Activated T-cell treated with anti-CD3 and anti-CD28 coated beads, Interleukin-2, amount 50 U/mL, for 4 hours (primary cell): ENCODE measurements at places on chromosomes 4 and X.

- DNase-seq, result no peak
Observed at GRCh38 chr4:67087897-67088296, 457.4 kb downstream of the CENPC start.

DNA sequence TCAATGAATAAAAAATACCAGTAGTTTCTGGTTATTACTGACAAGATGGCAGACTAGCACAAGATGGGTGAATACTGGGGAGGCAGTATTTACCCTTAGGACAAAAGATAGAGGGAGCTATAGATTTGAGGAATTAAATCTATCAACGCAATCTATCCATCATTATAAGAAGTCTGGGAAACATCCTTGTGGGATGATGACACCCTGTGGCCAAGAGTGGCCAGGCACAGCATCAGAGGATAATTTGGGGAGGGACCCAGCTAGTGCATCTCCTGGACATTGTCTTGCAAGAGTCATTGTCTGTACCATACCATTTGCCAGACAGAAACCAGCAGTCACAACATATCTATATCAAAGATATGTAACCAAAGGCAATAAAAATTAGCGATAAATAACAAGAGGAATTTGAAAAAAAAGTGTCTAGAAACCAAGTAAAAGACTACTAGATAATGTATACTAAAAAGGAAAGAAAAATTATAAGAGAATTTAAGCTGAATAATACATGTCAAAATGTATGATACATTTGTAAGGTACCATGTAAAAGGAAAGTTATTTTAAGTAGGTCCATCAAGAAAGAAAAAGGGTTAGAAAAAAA lies 22.9 kb downstream of the KCTD8 start:
- no peak for DNase-seq

DNA sequence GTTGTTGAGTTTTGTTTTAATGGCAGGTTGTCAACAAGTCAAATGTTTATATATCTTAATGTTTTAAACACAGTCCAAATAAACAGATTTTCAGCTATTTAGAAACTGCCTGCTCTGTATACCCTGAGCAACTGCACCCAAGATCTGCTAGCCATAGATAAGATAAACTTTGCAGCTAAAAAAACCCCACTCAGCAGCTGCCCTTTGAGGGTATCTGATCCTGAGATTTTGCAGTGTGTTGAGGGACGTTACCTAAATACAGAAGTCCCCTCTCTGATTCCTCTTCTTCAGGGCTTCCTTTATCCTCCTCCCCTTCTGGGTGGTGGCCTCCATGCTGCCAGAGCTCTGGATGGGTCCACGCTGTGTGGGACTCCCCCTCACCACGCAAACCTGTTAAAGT lies 11.0 kb upstream of the FGG start:
- DNase-seq, result no peak

- no peak for DNase-seq
Observed at GRCh38 chr4:186161138-186161537, 30.2 kb upstream of the CYP4V2 start.

- DNase-seq, result no peak
Observed at GRCh38 chr4:122847931-122848330, 21.3 kb downstream of the FGF2 start.

- DNase-seq, result no peak
Observed at GRCh38 chr4:61204353-61205060, 4.4 kb downstream of the ADGRL3 start.

DNA sequence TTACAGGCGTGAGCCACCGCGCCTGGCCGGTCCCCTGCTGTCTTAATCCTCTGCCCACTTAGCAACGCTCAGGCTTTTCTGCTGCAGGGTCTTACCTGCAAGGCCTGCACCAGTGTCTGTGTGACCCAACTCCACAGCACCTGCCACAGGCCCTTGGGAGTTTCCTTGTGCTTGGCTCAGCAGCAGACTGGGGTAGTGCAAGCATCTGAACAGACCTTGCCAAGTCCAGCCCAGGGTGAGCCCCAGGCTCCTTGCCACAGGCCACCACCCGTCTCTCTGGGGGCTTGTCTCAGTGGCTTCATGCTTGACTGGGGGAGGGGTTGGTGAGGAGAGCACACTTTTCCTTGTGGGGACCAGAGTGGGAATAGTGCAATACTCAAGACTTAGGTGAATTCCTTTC lies 87.0 kb downstream of the FAM193A start:
- DNase-seq, result no peak

GRCh38 chrX:39853417-39854030 lies 244.2 kb downstream of the BCOR start:
- no peak for DNase-seq

GRCh38 chr4:141912831-141913230 lies 276.4 kb downstream of the IL15 start:
- no peak for DNase-seq

DNA sequence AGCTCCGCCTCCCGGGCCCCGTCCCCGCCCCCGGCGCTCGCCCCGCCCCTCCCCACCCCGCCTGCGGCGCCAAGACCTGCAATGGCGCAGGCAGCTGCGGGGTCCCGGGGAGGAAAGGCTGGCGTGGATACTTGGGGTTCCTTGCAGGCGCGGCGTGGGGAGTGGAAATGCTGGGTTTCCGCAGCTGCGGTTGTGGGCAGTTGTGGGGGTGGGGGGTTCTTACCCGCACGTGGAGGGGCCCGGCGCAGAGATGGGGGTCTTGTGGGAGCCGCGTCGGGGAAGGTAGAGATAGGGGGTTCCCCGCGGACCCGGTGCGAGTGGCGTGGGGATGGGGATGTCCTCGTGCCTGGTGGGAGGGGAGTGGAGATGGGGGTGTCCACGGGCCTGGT lies 680 bp upstream of the ASMTL start:
- DNase-seq, result peak; percentile 76

DNA sequence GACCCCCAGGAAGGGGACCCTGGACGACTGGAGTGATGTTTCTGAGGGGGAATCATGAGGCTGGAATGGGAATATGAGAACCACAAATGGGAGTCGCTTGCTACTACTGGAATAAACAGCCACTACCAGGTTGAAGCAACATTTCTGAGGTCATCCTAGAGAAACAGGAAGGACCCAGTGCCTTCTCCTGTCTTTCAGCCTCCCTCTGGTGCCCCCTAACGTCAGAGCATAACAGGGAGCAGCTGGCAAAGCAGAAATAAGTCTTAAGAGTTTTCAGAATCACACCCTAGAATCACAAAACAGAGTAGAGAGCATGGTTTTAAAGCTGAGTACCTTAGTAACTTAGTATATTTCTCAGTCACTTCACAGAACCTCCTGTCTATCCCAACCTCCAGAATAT lies 347.8 kb upstream of the PITX2 start:
- no peak for DNase-seq

- no peak for DNase-seq
Observed at GRCh38 chrX:275967-276580, 5.1 kb upstream of the PLCXD1 start.

- no peak for DNase-seq
Observed at GRCh38 chr4:185082561-185082960, 60.5 kb upstream of the SLC25A4 start.

DNA sequence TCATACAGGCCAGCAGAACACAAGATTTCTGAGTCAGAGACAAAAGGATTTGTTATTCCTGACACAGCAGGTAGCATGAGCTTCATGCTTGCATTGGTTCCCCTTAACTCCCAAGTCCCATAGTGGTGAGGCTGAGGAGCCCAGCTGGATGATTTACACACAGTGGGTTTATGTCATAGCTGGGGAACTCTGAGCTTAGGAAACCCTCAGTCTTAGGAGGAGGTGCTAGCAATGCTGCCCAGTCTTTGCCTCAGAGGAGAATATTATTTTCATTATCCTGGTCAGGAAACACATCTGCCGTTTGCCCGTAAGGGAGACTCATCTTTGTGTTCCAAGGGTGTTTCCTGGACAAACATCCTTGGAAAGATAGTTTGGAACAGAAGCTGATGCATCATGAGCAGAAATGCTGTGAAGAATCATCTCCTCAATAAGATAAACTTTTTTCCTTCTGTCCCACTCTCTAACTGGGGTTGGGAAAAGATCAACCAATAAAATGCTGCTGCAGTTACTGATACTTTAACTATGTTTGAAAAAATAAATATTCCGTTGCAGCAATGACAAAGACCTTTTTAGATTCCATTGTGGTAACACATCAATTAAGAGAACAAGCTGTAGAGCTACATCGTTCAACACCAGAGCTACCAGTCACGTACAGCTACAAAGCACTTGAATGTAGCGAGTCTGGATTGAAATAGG lies 146.8 kb downstream of the DCLK2 start:
- no peak for DNase-seq

GRCh38 chr4:186400676-186401075 lies 134.7 kb downstream of the F11 start:
- no peak for DNase-seq

DNA sequence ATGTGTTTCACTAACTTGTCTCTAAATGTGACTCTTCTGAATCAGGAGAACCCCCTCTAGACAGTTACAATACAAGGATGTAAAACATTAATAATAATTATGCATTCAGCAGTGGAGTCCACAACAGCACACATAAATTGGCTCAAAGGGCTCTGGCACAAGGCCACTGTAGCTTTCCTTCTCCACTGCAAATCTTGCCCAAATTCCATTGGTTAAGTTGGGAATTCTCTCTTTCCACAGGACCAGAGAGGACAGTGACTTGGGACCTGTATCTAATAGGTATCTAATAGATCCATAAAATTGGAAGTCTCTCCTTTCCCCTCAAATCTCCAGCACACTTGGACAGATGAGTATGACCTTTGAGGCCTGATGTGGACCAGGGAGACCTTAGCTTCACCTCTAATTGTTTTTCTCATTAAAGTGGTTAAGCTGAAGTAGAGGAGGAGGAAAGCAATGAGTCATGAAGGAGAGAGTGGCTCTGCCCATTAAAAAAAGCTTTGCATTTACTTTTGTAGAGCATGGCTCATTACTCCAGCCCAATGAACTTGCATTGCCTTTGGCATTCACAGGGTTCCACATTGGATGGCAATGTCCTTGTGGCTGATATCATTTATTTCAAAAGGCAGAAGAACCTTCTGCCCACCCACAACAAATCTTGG lies 72.3 kb upstream of the SH3RF1 start:
- no peak for DNase-seq

DNA sequence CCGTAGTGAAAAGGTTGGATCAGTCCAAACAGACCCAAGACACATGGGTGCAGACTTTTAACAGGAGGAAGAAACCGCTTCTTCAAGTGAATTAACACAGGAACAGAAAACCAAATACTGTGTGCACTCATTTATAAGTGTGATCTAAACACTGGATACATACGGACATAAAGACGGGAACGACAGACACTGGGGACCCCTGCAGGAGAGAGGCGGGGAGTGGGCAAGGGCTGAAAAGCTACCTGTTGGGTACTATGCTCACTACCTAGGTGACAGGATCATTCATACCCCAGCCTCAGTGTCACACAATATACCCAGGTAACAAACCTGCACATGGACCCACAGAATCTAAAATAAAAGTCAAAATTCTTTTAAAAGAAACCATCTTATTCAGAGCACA lies 326.0 kb upstream of the NOCT start:
- no peak for DNase-seq

DNA sequence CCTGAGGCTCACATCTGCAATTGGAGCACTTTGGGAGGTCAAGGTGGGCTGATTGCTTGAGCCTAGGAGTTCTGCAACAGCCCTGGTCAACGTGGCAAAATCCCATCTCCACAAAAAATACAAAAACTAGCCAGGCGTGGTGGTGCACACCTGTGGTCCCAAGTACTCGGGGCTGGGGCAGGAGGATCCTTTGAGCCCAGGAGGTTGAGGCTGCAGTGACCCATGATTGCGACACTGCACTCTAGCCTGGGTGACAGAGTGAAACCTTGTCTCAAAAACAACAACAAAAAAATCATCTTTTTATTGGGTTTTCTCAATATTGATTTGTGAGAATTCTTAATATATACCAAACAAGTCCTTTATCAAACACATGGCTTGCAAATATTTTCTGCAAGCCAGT lies 64.9 kb downstream of the ANKRD17 start:
- DNase-seq, result no peak

GRCh38 chr4:71453531-71453930 lies 114.7 kb downstream of the SLC4A4 start:
- no peak for DNase-seq

- DNase-seq, result no peak
Observed at GRCh38 chr4:160143574-160143973, 1040.7 kb downstream of the RAPGEF2 start.

GRCh38 chrX:13491061-13491460 lies 78.3 kb upstream of the EGFL6 start:
- no peak for DNase-seq

DNA sequence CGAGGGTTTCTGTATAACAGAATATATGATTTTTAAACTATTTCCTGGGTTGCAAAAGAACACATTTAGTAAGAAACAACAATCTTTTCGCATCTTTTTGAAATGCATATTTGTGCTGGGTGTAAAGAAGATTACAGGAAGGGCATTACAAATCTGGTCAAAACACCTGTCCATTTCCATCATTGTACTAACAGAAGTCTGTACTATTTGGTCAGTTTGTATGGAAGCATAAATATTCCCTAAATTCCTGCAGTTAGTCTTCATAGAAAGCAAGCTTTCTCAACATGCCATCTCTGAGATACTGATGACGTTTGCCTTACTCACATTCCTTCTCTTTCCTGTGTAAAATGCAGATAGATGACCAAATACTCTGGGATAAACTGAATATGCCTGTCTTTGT lies 203.3 kb downstream of the NWD2 start:
- no peak for DNase-seq

DNA sequence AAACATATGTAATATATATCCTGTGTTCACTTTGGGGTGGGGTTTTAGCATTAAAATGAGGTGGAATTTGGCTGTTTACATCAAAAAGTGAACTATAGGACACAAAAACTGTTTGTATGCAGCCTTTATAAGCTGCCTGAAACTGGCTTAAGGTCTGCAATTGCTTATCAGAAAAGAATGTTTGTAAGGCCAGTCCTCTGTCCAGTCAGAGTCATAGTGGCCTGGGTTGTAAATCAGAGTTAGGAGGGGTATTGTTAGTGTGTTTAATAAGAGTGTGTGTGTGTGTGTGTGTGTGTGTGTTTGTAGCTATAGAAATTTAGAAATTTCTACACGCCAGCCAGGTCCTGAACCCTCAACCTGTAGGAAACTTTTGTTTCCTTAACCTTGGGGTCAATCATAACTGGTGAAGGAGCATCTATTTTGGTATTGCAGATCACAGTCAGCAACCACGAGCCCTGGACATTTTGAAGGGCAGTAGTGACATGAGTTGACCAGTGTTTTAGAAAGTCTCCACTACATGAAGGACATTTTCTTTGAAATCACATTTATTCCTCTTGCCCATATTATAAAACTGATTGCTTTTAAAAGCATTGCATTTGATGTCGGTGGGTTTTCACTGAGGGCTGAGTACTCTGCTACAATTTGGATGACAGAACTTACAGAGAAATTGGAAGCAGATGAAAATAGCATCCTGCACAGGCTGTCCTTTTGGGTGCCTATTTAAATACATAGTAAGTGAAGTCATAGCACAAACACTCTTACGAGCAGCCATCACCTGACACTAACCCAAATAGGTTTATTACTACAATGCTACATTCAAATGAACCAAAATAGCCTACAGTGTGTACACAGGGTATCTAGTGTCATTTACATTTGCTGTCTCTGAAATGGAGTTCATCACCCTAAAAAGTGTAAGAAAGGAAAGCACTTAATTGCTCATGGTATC lies 11.2 kb upstream of the TMEM154 start:
- no peak for DNase-seq

- no peak for DNase-seq
Observed at GRCh38 chr4:31261632-31262031, 541.5 kb downstream of the PCDH7 start.

GRCh38 chr4:86916392-86916791 lies 18.4 kb upstream of the AFF1 start:
- no peak for DNase-seq

GRCh38 chr4:149370785-149371420 lies 444.7 kb downstream of the IQCM start:
- no peak for DNase-seq
